ENCODE measurements at places on chromosomes 7 and 10.

- DNase-seq = no peak
Measured at GRCh38 chr10:93225938-93226337, 152.2 kb downstream of the CYP26A1 start.

DNA sequence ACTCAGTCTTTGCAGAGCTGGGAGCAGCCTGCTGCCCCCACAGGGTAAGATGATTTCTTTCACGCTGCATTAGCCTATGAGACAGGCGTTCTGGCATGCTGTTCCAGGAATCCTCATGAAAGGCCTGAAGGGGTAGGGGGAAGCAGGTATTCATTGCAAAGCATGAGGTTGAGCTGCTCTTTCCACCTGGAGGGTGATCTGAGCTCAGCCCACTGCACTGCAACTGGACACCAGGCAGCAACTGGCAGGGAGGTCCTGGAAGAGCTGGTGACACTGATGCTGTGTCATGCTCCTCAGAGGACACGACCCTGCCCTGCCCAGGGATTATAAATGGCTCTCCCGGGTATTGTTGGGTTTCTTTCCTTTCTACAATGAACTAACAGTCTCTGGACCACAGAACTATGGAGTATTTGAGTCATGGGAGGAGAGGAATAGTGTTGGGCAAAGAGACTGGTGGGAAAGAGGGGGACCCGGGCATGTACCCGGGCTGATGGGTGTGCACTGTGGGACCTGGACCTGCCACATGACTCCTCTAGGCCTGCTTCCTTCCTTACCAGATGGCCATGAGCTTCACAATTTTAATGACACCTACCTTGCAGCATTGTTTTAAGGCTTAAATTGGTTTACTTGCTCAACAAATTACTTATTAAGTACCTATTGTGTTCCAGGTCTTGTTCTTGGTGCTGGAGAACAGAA is 24.3 kb downstream of the SLC25A28 start:
- no peak for DNase-seq

GRCh38 chr10:103111918-103112877 is 80.9 kb downstream of the NT5C2 start:
- no peak for DNase-seq

- DNase-seq = no peak
Measured at GRCh38 chr7:29032146-29032545, 74.0 kb upstream of the TRIL start.

DNA sequence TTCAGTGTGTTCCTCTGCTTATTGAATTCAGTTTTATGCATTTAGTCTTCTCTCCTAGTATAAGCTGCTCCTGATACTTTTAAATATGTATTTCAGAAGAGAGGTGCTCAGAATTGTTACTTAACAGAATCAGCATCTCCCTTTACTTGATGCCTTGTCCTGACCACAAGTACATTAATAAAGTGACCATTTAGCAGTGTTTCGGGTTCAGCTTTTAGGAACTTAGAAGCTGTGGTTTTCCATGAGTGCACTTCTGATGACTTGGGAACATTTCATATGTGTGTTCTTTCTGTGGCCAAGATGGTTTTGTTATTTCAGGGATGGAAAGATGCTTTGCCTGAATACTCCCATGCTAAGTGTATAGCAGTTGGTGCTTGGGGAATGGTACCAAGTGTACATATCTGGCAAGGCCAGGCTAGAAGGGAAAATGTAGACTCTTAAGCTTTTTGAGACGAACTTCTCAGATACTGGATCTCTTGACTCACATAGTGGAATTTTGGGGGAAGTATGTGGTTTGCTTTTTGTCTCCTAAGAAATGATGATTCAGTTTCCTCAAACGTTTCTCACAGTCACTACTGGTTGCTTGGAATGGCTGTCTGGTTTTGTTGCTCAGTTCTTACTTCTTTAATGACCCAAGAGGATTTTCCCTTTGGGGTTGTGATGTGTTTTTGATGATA is 17.2 kb downstream of the SGPL1 start:
- no peak for DNase-seq

- no peak for DNase-seq
Measured at GRCh38 chr10:108894402-108895301, 1028.7 kb downstream of the XPNPEP1 start.

- DNase-seq = no peak
Measured at GRCh38 chr10:33754052-33754451, 419.6 kb upstream of the NRP1 start.

DNA sequence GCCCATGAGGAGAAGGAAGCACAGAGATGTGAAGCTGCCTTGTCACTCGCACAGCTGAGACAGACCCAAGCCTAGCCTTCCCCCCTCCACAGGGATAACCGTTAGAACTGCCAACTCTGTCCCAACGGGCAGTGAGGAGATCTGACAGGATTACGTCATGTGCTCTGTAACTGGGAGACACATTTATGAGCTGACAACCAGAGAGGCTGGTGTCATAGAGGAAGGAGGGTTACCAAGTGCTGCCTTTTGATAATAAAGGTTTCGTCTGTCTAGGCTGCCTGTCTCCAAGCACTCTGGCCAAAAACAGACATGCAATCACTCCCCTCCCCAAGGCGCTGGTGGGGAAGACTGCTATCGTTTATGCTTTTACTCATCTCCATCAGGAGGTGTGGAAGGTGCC is 165.9 kb downstream of the PLXNA4 start:
- no peak for DNase-seq

DNA sequence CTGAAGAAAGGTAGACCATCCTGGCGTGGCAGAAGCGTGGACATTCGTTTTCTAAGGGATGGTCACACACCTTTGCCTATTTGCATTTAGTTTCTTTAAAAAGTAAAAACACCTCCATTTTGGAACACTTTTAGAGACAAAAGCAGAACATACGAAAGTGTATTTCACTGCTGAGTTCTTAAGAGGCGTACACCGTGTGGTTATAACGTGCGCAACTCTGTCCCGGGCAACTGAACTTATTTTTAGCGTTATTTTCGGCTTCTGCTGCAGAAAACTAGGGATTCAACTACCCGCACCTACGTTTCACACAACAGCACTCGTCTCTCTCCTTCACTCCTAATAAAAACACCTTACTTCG is 557 bp upstream of the LSM8 start:
- no peak for DNase-seq

- DNase-seq = no peak
Measured at GRCh38 chr7:151748733-151749132, 128.2 kb downstream of the PRKAG2 start.

GRCh38 chr10:85786401-85786899 is 580.1 kb downstream of the GRID1 start:
- DNase-seq = no peak

DNA sequence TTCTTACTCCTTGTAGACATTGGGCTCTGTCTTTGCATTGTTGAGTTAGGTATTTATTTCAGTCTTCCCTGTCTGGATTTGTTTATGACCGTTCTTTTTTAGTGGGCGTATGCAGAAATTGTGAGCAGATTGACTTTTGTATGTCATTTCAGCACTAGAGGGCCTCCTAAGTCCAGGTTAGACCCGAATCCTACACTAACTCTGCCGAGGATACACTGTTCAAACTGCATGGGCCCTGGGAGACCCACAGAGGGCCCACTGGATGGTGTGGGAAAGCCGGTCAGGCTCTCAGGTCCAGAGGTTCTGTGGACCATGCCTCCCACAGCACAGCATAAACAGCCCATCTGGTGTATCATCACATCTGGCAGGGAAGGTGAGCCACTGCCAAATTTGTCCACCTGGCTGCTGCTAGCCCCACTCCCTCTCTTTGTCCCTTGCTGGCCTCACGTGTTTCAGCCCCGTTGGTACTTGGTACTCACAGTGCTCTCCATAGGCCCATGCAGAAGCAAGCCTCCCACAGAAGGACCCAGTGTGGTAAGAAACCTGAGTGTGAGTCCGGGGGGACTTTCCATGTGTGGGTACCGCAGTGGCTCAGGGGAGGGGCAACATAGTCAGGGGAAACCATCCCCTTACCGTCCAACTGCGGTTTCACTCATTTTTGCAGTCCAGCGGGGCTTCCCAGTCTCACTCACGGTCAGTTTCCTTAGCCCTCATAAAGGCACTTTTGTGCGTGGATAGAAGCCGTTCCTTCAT is 112.8 kb downstream of the APBB1IP start:
- no peak for DNase-seq

DNA sequence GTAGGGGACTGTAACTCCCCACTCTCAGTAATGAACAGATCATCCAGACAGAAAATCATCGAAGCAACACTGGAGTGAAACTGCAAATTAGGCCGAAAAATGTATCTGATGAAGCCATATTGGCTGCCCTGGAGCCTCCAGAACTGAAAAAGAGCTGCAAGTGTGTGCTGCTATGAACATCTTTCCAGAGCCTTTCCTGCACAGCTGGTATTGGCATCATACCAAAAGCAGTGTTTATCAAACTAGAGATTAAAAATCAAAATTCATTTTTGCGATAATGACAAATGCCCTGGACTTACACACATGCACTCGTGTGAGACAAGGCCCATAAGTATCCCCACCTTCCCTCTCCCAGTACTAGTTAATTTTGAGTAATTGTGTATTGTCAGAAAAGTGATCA is 6.8 kb upstream of the CLDN12 start:
- no peak for DNase-seq

- DNase-seq = no peak
Measured at GRCh38 chr7:130901209-130901783, 167.3 kb upstream of the KLF14 start.

DNA sequence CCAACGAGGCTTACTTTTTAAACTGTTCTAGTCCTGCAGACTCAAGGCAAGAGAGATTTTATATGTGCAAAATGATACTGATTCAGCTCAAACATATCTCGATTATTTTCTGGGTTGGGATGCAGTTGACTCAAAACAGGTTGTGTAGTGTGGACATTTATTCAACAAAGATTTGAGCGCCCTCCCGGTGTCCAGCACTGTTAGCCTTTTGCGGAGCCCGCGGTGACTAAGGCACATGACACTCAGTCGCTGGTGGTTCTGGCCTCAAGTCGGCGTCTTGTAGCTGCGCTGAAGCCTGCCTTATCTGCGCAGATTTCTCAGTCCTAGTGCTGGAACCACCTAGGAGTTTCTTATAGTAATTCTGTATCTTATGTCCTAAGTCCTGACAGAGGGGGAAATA is 938 bp upstream of the CADPS2 start:
- no peak for DNase-seq

- no peak for DNase-seq
Measured at GRCh38 chr7:149690688-149691446, 82.5 kb downstream of the ZNF467 start.

DNA sequence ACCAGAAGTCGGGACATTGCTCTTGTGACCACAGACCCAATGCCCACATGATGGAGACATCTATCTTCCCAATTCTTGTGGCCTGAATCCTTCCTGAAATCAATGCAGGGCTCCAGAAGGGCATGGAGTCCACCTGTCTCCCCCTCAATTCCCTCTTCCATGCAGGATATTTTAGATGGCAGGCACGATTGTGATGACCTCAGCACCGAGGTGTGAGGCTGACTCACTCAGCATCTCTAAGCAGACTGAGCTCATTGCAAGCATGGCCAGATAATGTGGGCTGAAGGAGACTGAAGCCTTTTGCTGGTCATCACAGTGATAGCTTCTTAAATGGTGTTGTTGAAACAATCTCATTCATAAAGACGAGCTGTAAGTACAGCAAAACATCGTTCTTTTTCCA is 374.9 kb upstream of the PODXL start:
- no peak for DNase-seq

- DNase-seq = no peak
Measured at GRCh38 chr7:45435846-45436245, 138.3 kb upstream of the ADCY1 start.

GRCh38 chr10:58173391-58173790 is 94.3 kb downstream of the IPMK start:
- DNase-seq = no peak

DNA sequence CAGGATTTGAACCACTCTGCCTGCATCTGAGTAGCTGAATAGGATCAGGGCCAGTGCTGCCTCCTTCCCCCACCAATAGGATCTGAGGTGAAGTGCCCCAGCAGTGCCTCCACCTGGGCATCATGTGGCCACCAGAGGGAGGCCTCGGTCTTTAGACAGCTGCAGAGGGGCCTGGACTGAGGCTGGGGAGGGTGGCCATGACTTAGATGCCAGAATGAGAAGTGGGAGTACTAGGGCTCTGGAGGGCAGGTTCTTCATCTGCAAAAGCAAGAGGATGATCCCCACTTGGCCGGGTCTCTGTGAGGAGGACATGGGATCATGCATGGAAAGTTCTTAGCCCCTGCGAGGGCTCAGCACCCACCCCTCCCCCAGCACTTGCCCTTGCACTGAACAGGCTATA is 56.9 kb downstream of the NEUROG3 start:
- no peak for DNase-seq

- DNase-seq = no peak
Measured at GRCh38 chr7:69193061-69193460, 405.2 kb upstream of the AUTS2 start.

DNA sequence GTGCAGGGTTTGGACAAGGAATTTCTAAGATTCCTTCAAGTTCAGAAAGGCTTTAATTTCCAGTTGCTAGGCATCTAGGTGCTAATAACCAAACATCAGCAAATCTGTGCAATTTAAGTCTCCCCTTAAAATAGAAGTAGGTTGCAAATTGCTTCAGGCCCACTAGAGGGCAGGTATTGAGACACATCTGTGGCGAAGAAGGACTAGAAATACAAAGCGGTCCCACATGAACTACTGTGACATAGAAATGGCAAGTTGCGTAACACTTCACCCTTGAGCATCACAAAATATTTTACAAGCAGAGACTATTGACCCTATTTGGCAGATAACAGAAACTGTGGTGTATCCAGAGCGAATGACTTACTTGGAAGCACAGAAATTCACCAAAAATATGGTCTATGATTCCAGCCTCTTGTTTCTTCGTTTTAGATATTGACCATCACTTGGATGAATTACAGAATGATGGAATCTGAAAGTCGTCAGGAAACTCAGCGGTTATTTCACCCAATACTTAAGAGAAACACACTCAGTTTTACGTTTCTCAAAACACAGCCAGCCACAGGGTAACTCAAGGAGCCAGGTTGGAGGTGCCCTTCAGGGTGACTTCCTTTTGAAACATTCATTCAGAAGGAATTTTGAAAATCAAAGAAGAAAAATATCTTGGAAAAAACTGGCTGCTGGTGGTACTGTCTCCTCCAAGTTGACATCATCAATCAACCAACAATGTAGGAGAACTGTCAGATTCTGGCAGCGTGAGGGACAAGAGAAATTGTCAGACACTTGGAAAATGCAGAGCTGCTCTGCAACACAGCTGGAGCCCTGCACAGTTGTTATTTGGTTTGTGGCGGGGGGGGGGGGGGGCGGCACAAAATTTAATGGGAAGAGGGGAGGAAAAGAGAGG is 256.3 kb upstream of the MINDY3 start:
- DNase-seq = no peak

DNA sequence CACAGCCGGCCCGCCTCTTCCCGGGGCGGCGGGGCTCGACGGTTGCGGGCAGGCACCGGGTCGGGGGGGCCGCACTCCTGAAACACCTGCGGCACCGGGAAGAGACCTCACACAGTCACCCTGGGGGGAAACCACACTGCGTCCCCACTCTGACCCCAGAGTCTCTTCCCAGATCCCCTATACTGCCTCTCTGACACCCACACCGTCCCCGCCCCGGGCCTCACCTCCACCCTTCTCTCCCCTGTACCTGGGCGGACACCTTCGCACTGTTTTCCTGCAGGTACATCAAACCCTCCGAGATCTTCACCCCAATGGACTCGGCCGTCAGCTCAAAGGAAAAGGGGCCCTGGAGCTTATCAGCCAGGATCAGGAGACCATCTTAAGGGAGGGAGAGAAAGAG is 3.4 kb upstream of the GAL3ST4 start:
- no peak for DNase-seq

GRCh38 chr10:19142967-19143366 is 94.4 kb downstream of the MALRD1 start:
- no peak for DNase-seq

- DNase-seq = no peak
Measured at GRCh38 chr7:602341-603141, 82.9 kb upstream of the PDGFA start.

- DNase-seq = no peak
Measured at GRCh38 chr7:135441791-135442190, 68.1 kb downstream of the CNOT4 start.

Data from stimulated activated CD8-positive, alpha-beta memory T cell treated with anti-CD3 and anti-CD28 coated beads, Interleukin-7, amount 100 ng/mL, for 1 hour (primary cell).